ENCODE measurements at places on chromosomes 1 and 21. TPM values are rescaled to one million over a fixed set of nuclear protein-coding genes. Genes with fewer than 3 reads are reported as not detected.

The RGS18 gene
- not detected for total RNA-seq

The HAO2 gene
- total RNA-seq = not detected

The KCNH1 gene
- total RNA-seq = not detected

The LIN28A gene
- total RNA-seq = 5.1 TPM

The OR2T33 gene
- total RNA-seq = 0.27 TPM

The JAK1 gene
- total RNA-seq = 43.0 TPM

- no peak overlapping the region for H3K4me3 ChIP-seq
- DNase-seq = no peak
- H3K36me3 ChIP-seq = no peaks in the 10 kb centered on the region
- peaks cover 25% of the 10 kb centered on the region for H3K27me3 ChIP-seq
Measured at GRCh38 chr1:181175955-181176354, 87.5 kb downstream of the IER5 start.

DNA sequence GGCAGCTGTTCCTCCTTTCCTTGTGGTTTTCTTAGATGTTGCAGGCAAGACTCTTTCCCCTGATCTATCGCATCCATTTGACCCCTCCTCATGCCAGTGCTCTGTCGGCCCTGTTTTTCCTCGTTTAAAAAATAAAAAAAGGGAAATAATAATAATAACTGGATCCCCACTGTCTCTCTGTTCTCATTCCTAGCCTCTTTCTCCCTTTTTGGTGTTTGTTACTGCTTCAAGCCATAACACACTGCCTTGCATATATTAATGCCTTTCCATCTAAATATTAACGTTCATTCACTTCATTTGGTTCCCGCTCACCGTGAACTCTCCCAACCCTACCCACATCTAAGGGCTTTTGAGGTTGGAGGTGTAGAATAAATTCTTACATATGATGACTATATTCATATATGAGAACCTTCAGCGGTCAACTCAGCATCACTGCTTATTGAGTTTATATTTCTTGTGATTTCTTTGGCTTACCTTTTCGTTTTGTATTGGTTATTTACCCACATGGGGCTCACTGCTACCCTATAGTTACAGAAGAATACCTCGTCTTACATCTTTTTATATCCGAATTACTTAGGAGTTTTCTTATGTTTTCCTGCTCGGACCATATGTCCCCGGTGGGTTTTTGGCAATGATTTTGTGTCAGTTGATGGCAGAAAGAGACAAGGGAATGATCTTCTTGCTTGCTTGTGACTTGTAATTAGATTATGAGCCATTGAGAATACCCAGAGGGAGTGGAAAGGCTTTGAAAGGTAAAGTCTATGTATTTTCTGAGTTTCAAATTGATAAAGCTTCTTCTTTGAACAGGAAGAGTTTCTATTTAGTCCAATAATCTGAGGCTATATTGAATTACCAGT lies 805 bp downstream of the ATG4C start:
- no peaks in the 10 kb centered on the region for H3K36me3 ChIP-seq
- peak; percentile 20 for DNase-seq
- H3K27me3 ChIP-seq = no peaks in the 10 kb centered on the region
- H3K4me1 ChIP-seq = peaks cover 2% of the 10 kb centered on the region
- peak overlapping the region; percentile 83 for H3K4me3 ChIP-seq

DNA sequence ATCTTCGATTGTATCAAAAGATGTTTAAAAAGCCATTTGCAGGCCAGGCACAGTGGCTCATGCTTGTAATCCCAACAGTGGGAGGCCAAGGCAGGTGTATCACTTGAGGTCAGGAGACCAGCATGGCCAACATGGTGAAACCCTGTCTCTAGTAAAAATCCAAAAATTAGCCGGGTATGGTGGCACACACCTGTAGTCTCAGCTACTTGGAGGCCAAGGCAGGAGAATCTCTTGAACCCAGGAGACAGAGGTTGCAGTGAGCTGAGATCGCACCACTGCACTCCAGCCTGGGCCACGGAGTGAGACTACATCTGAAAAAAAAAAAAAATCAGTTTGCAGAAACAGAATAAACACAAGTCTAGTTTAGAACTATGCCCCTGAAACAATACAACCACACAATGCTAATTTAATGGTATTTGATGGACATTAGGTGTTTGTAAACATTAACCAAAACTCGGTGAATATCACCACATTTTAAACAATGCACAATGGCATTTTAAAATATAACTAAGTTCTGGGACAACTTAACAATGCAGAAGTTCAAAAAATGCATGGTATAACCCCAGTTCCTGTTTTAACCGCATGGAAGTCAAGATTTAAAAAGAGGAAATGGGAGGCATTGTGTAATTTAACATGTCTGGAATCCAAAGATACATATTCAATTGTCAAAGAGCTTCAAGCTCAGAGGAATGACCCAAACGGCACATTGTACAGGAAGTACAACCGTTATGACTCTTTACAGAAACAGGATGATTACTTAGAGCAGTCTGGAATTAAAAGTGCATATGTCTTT lies 7.1 kb upstream of the PTTG1IP start:
- no peaks in the 10 kb centered on the region for H3K36me3 ChIP-seq
- H3K4me3 ChIP-seq = no peak overlapping the region
- DNase-seq = no peak
- H3K27me3 ChIP-seq = no peaks in the 10 kb centered on the region
- peak overlapping the region; percentile 45 for H3K27ac ChIP-seq
- peaks cover 20% of the 10 kb centered on the region for H3K4me1 ChIP-seq

DNA sequence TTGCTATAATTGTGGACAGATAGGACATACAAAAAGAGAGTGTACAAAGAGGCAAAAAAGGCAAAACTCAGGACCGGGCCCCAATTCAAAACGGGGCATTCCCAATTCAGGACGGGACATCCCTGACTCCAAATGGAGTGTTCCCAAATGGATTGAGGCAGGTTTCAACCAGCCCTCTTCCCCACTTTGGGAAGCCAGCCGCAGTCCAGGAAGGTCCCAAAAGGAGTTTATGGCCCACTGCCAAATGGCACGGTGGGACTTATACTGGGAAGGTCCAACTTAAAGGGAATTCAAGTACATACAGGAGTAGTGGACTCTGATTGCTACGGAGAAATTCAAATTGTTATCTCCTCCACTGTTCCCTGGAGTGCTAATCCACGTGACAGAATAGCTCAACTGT lies 3.5 kb upstream of the ZNF669 start:
- H3K4me3 ChIP-seq = no peak overlapping the region
- peaks cover 2% of the 10 kb centered on the region for H3K36me3 ChIP-seq
- no peak for DNase-seq
- peaks cover 13% of the 10 kb centered on the region for H3K4me1 ChIP-seq

- no peak overlapping the region for H3K4me3 ChIP-seq
- no peak overlapping the region for H3K27ac ChIP-seq
- no peak for DNase-seq
- peaks cover 4% of the 10 kb centered on the region for H3K4me1 ChIP-seq
- peaks cover 63% of the 10 kb centered on the region for H3K36me3 ChIP-seq
- H3K27me3 ChIP-seq = no peaks in the 10 kb centered on the region
Measured at GRCh38 chr1:36303650-36304360, 2.4 kb upstream of the SH3D21 start.

GRCh38 chr1:82387012-82387366 lies 586.3 kb downstream of the ADGRL2 start:
- H3K36me3 ChIP-seq = no peaks in the 10 kb centered on the region
- DNase-seq = no peak
- H3K27me3 ChIP-seq = no peaks in the 10 kb centered on the region
- no peak overlapping the region for H3K4me3 ChIP-seq
- H3K27ac ChIP-seq = no peak overlapping the region

DNA sequence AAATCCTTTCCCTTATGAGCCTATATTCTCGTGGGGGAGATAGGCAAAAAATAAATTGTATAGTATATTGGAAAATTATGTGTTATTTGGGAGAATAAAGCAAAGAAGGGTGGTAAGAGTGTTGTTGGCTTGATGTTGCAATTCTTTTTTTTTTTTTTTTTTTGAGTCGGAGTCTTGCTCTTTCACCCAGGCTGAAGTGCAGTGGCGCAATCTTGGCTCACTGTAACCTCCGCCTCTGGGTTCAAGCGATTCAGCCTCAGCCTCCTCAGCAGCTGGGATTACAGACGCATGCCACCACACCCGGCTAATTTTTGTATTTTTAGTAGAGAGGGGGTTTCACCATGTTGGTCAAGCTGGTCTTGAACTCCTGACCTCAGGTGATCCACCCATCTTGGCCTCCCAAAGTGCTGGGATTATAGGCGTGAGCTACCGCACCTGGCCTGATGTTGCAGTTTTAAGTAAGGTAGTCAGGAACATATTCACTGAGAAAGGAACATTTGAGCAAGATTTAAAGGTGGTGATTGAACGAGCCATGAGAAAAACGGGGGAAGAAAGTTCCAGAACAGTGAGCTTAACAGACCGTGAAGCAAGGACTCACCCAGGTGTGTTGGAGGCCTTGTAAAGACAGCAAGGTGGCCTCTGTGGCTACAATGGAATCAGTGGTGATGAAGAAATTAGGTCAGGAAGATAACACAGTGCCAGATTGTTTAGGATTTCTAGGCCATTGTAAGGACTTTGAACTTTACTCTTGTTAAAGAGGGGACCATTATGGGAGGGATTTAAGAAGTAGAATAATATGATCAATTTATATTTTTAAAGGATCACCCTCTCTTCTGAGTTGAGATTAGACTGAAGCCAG lies 45.8 kb downstream of the RPRD2 start:
- no peaks in the 10 kb centered on the region for H3K4me1 ChIP-seq
- H3K4me3 ChIP-seq = no peak overlapping the region
- no peaks in the 10 kb centered on the region for H3K27me3 ChIP-seq
- H3K27ac ChIP-seq = no peak overlapping the region
- DNase-seq = no peak

DNA sequence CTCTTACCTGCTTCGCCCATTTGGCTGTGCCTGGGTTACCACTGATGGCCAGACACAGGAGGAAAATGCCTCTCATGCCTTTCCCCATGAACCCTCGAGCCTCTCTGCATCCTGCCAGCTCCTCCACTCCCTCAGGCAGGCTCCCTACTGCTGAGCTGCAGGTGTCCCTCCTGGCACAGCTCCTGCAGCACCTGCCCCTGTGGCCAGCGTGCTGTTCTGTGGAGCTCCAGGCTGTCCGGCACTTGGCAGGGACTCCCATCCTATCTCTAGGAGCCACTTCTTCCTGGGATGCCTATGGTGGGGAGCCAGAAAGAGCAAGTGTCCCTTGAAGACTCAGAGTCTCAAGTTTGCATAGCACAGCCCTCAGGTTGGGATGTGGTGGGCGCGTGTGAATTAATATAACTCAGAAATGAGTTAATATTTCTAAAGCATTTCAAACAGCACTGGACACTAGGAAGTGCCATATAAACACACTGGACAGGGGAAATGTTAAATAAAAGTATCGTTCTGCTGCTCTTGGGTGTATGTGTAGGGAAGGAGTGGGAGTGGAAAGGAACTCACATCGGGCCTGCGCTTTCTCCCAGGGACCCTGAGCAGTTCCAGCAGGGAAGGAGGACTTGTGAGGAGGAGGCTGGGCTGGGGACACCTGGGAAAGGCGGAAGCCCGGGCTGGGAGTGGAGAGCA lies 2.7 kb downstream of the LRRC71 start:
- no peaks in the 10 kb centered on the region for H3K36me3 ChIP-seq
- no peak overlapping the region for H3K27ac ChIP-seq
- peaks cover 48% of the 10 kb centered on the region for H3K4me1 ChIP-seq
- no peak overlapping the region for H3K4me3 ChIP-seq
- DNase-seq = no peak

DNA sequence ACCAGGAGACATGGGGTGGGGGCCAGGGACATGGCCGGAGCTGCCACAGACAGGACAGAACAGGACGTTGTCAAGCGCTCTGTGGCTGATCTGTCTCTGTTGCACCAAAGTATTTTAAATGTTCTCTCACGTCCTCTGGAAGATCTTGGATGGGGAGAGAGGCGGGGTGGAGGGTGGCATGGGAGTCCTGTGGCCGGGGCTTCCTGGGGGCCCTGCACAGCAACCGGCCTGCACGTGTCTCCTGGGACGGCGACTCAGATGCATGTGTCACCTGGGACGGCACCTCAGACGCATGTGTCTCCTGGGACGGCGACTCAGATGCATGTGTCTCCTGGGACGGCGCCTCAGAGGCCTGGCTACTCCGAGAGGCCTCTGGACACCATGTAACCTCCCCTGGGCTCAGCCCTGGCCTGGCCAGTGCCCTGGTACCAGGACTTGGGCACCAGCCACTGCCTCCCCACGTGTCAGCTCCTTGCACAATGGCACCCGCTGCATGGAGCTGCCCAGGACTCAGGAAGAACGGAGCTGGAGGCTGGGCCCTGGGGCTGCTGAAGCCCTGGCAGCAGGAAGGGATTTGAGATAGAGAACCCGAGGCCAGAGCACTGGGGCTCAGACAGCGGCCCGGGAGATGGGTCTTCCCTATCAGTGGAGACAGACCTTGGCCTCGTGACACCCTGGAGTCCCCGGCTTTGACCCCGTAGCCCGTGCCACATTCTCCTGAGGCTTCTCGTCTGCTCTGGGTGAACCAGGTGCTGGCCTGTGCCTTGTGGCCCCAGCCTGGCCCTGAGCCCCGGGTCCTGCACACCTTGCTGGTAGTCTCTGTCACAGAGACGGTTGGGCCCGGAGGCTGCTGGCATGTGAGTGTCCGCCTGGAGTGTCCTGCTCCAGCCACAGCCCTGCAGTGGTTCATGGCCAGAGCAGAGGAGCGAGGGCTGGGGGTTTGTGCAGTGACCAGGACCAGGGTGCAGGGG lies 14.7 kb upstream of the SLC19A1 start:
- H3K4me3 ChIP-seq = no peak overlapping the region
- H3K4me1 ChIP-seq = peaks cover 51% of the 10 kb centered on the region
- peaks cover 32% of the 10 kb centered on the region for H3K27me3 ChIP-seq
